ENCODE measurements at places on chromosomes 4 and X.

GRCh38 chr4:46931981-46932380 is 22.9 kb upstream of the COX7B2 start:
- peak; percentile 26 for DNase-seq

- no peak for DNase-seq
Measured at GRCh38 chr4:27062256-27062655, 201.6 kb downstream of the STIM2 start.

DNA sequence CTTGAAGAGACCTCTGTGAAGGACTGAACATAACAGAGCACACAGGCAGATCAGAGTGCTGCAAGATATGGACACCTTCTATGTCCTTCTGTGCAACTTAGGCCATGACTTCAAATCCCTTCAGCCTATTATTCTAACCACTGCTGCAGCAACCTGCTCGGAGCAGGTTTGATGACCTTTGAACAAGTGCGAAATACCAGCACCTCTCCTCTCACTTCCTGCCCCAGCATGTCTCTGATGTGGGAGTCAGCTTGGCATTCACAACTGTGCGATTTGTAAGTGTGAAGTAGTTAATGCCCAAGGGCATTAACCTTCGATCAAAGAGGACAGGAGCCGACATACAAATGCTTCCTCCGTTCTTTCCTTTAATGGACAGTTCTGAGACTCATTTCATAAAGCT is 1.6 kb upstream of the EXOC1 start:
- no peak for DNase-seq

- DNase-seq, result peak; percentile 68
Measured at GRCh38 chr4:118033148-118034052, 886 bp upstream of the NDST3 start.

DNA sequence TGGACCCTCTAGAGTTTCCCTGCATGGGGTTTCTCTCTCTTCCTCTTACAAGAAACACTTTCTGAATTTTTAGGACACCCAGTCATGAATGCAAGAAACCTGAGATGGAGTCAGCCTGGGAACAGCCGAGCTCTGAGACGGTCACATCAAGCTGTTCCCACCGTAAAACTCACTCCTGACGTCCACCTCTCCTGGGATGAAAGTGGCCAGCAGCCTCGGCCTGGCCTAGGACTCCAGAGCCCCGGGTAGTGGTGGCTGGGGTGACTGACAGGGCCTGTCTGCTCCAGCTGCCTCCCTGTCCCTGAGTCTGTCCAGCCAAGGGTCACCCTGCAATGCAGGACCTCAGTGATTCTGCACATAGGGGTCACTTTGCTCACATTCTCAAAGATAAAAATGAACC is 217.8 kb downstream of the SHOX start:
- no peak for DNase-seq

DNA sequence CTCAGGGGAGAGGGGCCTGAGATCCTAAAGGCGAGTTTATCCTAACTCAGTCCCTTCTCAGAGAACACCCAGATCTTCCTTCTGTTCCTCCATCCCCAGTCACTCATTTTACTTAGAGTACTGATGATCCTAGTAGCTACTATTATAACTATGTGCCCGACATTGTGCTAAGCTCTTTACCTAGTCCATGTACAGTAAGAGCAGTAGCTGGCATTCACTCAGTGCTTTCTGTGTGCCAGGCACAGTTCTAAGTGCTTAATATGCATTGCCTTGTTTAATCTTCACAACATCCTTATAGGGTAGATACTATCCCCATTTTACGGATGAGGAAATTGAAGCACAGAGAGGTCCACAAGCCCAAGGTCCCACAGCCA is 58.3 kb downstream of the FRMPD3 start:
- DNase-seq, result no peak

DNA sequence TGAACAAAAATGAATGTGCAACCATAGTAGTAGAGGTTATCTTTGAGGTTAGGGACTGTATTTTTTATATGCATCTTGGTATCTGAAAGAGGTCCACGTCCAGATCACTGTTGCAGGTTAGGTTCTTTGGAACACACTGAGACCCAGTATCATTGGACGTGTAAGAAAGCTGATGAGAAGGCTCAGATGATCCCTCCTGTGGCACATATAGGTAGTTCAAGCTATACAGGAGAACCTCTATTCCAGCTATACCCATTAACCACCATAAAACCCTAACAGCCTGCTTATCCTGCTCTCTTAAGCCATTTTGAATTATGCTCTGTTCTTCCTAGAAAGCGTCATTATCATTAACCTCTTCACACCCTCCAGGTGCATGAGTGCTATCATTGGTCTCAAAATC is 930.7 kb upstream of the HS3ST1 start:
- DNase-seq, result no peak

All from fibroblast of skin of right biceps (primary cell).